Activated CD4-positive, CD25-positive, alpha-beta regulatory T cell treated with anti-CD3 and anti-CD28 coated beads, Interleukin-2, amount 50 U/mL, for 24 hours (primary cell): ENCODE measurements at places on chromosomes 13 and 19.

GRCh38 chr13:69737129-69737935 is 370.3 kb upstream of the ATXN8OS start:
- no peak for ATAC-seq

- no peak for ATAC-seq
Observed at GRCh38 chr19:3982701-3983541, 2.3 kb downstream of the EEF2 start.

- no peak for ATAC-seq
Observed at GRCh38 chr19:38321646-38322196, 2.1 kb downstream of the KCNK6 start.

DNA sequence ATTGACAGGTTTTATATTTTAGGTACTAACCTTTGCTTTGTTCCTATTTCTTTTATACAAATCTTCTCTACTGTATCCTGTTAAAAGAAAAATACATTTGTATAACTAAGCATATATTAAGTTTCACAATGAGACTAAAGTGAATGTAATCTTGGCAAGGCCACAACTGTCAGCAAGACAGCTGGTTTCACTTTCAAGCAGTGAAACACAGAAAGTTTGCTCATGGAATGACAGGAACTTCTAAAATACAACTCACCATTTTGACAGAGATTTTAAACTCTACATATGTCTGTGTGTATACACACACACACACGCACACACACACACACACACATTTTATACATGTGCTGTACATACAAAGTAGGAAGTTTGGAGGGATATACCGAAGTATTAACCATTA is 53.3 kb downstream of the PARP4 start:
- peak; percentile 67 for ATAC-seq

DNA sequence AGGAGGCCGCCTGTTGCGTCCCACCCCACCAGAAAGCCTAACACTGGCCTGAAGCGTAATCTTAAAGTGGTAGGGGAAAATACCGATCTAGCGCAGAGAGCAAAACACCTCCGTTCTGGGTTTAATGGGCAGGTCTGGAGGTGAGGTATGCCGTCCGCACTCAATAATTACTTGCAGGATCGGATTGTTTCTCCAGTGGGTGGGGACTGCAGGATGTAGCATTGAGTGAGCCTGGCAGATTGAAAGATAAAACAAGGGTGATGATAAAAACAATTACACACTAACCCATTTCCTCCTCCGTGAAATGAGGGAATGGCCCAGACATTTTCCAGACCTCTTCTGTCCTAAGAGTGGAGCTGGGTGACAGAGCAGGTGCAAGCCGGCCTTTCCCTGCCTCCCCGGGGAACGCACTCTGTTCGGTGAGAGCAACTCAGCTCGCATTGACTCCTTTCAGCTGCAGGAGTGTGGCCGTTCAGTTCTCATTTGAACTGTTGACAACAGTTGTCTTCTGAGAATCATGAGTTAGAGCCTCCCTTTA is 110.2 kb upstream of the DOCK9 start:
- peak; percentile 30 for ATAC-seq

DNA sequence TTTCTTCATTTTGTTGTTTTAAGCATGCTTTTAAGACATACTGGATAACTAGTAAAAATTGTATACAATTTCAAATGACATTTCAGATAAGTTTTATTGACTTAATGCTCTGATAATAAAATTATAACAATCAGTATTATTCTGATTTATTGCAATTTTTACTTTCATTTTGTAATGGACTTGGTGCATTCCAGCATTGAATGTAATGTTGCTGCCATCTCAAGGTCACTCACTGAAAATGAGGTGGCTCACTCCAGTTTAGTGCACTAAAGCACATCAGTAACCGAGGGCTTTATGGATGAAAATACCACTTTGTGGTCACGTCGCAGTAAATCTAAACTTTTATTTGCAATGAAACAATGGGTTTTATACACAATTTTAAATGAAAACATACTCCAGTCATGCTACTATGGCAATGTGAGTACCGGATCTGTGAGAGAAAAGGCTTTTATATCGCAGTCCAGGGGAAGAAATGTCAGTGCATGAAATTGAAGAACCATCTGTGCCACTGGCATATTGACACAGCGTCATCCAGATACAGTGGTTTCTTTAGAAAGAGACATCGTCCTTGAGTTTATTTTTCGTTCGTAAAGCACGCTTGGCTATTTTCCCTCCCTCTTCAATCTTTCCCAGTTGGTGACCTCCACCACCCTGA is 20.7 kb upstream of the ZNF507 start:
- ATAC-seq: no peak
